ENCODE measurements at places on chromosomes 5 and 9.

GRCh38 chr9:6827439-6828145 is 69.8 kb downstream of the KDM4C start:
- no peak for DNase-seq

GRCh38 chr9:14318361-14318760 is 4.4 kb upstream of the NFIB start:
- no peak for DNase-seq

GRCh38 chr5:15241216-15241821 is 258.7 kb upstream of the FBXL7 start:
- DNase-seq = no peak

DNA sequence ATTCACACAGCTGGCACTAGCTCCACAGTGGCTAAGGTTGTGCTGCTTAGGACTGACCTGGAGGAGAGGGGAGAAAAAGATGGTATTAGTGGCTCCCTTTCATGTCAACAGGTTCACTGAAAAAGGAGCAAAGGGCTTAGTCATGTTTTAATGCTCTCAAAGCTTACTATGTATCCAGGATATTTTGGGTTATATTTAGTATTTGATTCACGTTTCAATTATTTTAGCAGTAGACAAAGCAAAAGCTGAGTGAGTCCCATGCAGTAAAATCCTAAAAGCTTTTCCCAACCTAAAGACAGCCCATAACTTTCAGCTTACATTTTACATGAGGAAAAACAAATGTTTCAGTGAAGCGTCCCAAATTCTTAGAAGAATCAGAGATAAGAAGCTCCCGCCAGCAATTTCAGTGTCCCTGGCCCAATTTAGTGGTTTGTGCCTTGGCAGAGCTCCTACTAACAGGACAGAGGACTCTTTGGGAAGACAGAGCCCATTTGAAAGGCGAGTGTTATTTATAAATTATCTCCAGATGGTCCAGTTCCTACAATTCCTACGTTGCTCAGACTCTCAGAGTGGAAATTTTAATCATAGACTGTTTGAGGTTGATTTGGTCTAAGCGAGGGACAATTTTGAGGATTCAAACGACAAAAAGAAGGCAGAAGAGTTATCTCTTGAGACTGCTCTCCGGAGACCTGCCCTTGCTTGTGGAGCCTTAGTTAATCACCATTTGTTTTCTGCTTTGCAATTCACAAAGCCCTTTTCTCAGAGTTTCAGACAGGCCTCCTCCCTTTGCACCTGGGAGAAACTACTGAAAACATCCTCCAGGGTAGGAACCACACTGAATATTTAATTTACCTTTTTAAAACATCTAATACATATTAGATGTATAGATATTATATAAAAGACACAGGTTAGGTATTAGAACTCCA is 225.0 kb upstream of the ANKRD55 start:
- no peak for DNase-seq

GRCh38 chr9:14633906-14634565 is 59.2 kb downstream of the ZDHHC21 start:
- no peak for DNase-seq

- DNase-seq = no peak
Observed at GRCh38 chr5:56798521-56798920, 16.8 kb upstream of the MAP3K1 start.

- no peak for DNase-seq
Observed at GRCh38 chr5:126309860-126310259, 113.3 kb upstream of the GRAMD2B start.

GRCh38 chr5:59506285-59506877 is 387.1 kb downstream of the PDE4D start:
- DNase-seq = no peak

- no peak for DNase-seq
Observed at GRCh38 chr5:130836729-130837649, 328.1 kb downstream of the HINT1 start.

DNA sequence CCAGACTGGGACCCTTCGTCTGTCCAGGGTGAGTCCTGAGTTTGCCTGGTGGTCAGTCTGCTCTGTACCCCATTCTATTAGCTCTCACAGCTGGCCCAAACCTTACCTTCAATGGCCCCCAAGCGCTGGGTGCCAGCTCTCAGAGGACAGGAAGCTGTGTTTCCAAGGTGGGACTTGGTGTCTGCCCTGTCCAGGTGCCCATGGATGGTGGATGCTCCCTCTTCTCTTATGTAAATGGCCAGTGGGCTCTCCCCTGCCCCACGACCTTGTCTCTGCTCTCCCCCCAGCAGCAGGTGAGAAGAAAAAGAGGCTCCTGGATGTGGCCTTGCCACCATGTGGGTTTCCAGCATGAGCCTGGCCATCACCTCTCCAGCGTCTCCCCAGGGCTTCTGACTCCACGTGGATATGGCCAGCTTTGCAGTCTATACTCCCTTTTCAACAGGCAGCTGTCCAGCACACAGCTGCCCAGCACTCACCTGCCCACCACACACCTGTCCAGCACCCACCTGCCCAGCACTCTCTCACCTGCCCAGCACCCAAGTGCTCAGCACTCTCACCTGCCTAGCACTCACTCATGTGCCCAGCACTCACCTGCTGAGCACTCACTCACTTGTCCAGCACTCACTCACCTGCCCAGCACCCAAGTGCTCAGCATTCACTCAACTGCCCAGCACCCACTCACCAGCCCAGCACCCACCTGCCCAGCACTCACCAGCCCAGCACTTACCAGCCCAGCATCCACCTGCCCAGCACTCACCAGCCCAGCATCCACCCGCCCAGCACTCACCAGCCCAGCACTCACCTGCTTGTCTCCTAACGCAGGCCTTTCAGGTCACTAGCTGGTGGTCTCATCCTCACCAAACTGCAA is 136.2 kb upstream of the IRX2 start:
- no peak for DNase-seq

DNA sequence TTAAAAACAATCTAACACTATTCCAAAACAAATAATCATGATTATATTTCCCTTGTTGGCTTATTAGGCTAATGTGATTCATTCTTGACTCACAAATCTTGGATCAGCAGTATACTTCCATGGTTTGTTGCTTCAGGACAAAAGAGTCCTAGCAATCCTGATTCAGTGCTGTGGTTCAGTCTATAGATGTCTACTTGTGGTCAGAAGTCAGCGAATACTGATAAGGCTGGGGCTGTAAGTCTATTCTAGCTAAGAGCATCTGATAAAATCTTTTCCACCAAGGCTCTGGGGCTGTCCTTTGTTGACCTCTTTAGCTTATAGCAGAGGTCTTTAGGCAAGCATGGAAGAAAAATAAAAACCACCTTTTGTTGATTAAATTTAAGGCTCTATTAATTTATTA is 4.4 kb upstream of the SMIM3 start:
- peak; percentile 51 for DNase-seq

- no peak for DNase-seq
Observed at GRCh38 chr9:97272072-97272471, 35.4 kb upstream of the CCDC180 start.

DNA sequence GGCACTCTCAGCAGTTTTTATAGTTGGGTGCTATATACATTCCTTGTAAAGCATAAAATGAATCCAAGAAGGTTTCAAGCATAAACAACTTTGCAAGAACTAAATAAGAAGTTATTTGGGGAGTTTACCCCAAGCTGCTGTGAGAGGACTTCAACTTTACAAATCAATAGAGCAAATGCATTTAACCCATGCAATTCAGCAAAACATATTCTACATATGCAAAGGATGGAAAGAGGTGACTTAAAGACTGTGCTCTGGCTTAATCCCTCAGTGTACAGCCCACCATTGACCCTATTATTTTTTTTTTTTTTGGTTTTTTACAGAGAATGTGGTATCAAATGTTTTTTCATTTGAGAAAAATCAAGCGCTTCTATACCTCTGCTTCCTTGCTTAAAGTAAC is 736.5 kb downstream of the CETN3 start:
- no peak for DNase-seq

- DNase-seq = no peak
Observed at GRCh38 chr9:132230605-132231004, 68.7 kb downstream of the NTNG2 start.

DNA sequence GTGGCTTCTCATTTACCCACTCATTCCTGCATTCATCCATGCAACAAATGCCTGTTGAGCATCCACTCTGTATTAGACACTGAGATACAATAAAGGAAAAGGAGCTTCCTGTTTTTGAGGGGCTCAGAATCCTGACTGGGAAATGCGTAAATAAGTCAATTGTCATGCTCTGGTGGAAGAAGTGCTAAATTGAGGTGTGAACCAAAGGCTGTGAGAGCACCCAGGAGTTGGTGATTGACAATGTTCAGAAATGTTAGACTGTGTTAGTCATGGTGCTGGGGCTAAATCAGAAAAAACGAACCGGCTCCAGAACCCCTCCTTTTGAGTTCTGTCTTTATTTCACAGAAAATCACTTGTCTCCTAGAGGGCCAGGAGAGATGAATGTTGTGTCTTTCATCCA is 558.6 kb upstream of the SGCD start:
- peak; percentile 32 for DNase-seq

DNA sequence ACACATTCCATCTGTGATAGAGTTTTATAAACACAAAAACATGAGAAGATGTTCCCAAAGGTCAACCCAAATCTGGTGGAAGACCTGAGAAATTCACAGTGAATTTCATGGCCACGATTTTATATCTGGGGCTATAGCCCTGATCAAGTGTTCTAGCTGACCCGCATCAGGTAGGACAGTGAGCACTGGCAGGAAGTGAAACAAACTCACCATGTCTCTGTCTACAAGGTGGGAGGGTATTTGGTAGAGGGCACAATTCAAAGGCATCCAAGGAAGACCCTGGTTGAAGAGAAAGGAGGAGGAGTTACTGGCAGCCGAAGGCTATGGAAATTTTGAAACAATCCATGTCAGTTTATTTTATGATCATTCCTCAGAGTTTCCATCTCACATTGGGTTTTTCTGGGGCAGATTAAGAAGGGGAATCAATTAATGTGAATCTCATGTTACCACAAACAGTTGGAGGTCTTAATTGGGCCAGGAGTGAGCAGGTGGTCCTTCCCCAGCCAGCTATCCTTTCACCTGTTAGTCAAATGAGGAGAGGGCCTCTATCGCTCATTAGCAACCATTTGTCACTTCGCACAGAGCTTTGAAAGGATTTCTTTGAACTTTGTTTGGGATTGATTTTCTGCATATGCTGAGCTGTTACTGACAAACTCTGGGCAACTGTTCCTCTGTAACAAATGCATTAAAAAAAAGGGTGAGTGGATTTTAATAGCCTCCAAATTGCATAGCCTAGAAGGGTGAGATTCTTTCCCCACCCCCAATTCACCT is 612.0 kb upstream of the CLINT1 start:
- no peak for DNase-seq

- DNase-seq = no peak
Observed at GRCh38 chr9:71590362-71590761, 178.0 kb downstream of the CEMIP2 start.

DNA sequence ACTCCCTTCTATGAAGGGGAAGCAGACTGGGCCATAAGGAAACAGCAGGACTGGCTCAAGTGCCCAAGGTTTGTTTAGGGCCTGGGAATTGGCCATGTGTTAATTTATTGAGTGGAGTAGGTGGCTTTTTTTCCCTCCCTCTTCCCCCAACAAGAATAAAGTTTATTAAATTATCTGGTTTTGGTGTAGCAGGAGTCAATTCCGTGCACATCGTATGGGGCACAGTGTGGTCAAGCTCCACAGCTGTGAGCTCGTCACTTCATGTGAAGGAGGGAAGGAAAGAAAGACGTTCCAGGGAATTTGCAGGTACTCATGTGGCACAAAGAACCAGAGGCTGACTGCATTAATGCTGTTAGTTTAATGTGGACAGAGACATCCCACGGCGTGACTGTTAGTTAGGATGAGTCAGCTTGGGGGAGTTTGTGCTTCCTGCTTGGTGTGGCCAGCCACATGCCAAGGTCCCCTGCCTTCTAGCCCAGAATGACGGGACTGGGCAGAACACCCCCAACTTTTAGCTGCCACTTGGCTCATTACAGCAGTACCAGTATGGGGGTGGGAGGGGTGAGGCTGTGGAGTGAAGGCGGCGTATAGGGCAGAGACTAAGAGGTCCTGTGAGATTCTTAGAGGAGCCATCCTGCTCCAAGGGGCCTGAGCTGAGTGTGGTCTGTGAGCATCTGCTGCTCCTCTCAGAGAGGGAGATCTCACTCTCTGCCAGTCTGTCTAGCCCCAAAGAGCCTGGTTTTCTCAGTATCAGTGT is 33.2 kb downstream of the CSF1R start:
- no peak for DNase-seq

- no peak for DNase-seq
Observed at GRCh38 chr9:97572892-97573365, 60.2 kb downstream of the TSTD2 start.

GRCh38 chr9:128340691-128341434 is 536 bp downstream of the SLC27A4 start:
- DNase-seq = no peak

GRCh38 chr5:85375525-85375924 is 990.8 kb upstream of the EDIL3 start:
- DNase-seq = no peak

- no peak for DNase-seq
Observed at GRCh38 chr5:156137071-156137869, 189.7 kb upstream of the SGCD start.

GRCh38 chr5:139668064-139668880 is 20.1 kb downstream of the CXXC5 start:
- DNase-seq = peak; percentile 54

DNA sequence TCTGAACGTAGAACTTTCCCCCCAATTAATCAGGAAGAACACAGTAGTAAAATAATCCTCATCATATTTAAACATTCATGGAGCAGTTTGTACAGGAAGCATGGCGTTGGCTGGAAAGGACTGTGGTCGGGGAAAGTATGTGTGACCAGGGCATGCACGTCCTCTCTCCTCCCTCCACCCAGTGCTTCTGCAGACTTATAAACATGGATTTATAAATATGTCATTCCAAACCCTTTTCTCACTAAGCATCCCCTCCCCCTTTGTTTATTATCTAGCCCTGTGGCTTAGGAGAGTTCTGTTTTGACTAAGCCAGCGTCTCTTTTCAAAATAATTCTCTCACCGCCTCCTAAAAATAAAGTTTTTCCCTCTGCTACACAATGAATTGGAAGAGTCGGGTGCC is 70.4 kb upstream of the DAP start:
- DNase-seq = no peak

- DNase-seq = no peak
Observed at GRCh38 chr5:180852495-180852894, 8.6 kb downstream of the ZFP62 start.

- no peak for DNase-seq
Observed at GRCh38 chr9:127036437-127036836, 86.0 kb downstream of the ANGPTL2 start.

DNA sequence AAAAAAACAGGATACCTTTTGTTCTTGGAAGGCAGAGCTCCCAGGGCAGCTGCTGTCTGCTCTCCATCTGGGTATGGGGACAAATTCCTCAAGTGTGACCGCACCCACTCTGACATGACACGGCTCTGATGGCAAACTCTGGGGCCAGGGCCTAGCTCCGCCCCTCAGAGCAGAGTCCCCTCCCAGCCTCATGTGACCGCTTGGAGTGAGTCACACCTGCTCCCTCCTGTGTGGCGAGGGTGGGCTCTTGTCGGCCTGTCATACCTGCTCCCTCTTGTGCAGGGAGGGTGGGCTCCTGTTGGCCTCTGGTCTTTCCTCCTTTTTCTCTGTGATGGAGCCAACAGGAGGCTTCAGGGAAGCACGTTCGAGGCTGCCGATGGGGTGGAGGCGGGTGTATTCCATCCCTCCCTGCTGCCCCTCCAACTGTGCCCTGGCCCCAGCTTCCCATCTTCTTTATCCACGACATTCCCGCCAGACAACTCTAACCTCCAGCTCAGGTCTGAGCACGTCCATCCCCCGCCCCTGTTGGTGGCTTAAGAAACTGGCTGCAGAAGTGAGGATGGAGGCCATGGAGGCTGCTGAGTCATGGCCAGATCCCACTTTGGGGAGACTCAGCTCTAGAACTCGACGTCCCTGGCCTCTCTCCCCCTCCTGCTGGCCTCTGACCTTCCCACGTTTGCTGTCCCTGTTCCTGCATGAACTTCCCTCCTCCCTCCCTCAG is 65.3 kb downstream of the OLFM1 start:
- no peak for DNase-seq

All from T-helper 2 cell (primary cell).